ENCODE measurements at places on chromosomes 12 and 14.

DNA sequence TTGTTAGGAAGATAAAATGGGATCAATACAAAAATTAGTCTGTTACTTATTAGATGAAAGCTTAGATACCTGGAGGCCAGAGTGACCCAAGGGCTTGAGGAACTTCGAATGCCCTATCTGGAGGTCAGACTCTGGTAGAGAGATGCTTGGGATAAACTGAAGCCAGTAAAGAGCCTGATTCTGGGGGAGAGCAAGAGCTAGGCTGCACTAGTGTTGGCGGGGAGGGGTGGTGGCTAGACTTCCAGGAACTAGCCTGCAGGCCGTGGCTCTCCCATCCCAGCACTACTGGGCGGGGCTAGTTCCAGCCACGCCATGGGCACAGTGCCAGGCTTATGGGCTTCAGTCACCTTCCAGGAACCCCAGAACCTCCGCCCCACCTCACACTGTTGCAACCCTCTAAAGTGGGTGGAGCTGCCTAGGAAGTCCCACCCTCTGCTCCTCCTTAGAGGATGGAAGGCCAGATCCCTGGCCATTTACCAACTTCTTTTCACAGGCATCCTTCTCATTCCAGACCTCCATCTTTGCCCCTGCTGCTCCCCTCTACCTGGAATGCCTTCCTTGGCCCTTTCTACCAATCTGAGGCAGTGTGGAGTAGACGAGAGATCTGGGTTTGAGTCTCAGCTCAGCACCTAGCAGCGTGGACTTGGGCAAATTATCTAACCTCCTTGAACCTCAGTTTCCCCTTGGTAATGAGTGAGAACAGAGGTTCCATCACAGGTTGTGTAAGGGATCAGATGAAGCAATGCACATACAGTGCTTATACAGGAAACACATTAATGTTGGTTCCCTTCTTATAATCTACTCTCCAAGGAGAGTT is 6.3 kb upstream of the NFE2 start:
- no peak for DNase-seq

GRCh38 chr14:81797315-81797714 is 263.7 kb upstream of the SEL1L start:
- DNase-seq = no peak

- no peak for DNase-seq
These were observed 11.5 kb upstream of the TDRD9 start for GRCh38 chr14:103916636-103917262.

GRCh38 chr14:55715889-55716288 is 135.9 kb downstream of the KTN1 start:
- peak; percentile 77 for DNase-seq

- no peak for DNase-seq
These were observed 90.9 kb upstream of the MDM1 start for GRCh38 chr12:68422956-68423574.

- DNase-seq = no peak
These were observed 604 bp upstream of the ARHGEF25 start for GRCh38 chr12:57610554-57611107.

GRCh38 chr14:100567877-100568163 is 19.4 kb downstream of the BEGAIN start:
- DNase-seq = no peak

DNA sequence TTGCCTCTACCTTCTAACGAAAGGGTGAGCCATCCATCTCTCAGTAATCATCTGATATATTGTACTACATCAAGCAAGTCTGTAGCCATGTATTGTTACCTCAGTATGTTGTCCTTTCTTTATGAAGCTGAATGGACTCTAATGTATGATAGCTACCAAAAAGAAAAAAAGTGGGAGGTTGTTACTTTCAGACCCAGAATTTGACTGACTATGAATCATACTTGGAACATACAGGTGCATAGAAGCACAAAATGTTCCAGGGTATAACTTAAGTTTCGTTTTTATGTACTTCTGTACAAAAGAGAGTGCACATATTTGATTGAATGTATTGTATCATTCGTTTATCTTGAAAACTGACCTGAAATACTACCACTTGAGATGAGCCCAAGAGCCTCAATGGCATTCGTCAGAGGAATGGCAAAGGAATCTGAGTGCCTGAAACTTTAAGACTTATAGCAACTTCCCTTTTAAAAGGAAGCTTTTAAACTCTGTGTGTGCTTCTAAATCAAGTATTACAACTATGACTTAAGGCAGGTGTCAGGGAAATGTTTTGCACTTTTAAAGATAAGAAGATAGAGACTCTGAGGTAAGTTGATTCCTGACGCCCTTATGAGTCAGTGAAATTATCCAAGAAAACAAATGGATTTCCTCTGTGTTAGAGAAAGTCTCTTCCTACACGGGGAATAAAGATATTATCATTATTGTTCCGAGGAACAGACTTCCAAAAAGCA is 951.5 kb downstream of the GALC start:
- no peak for DNase-seq

GRCh38 chr14:98297567-98297966 is 974.4 kb downstream of the BCL11B start:
- DNase-seq = no peak

GRCh38 chr14:34356264-34356654 is 105.8 kb downstream of the SPTSSA start:
- DNase-seq = no peak

GRCh38 chr14:24195186-24196070 is at the start of gene TM9SF1:
TM9SF1 (minus strand) TSS chr14:24195441; CDS start chr14:24195019, 422 bp downstream.
- peak; percentile 64 for DNase-seq

DNA sequence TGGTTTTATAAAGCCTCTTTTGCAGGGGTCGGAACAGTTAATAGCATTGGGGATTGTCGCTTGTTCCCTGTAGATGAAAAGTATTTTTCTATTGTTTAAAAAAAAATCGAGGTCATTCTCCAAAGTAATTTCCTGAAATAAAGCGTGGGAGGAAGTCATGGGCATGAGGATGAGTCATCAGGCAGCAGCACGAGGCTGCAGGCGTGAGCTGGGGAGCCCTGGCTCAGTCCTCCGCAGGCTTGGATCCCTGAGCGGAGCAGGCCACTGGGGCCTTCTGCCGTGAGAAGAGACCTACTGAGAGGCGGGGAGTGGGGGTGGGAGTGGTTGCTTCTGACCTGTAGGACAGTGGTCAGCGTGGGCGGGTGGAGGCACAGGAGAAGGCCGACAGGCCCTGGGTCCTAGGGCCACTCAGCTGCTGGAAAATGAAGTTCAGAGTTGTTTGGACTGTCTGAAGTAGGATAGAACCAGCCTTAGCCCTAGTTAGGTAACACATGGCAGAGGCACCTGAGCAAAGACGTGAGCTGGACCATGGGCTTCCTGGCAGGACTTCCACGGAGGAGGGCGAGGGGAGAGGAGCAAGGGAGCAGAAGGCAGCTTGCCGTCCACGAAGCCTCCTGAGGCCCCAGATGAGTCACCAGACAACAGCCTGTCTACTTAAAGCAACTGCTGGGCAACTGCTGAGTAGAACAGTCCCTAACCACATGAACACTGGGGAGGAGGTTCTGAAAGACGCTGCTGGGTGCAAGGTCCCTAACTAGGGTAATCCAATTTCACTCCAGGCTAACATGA is 21.1 kb upstream of the LGALS3 start:
- DNase-seq = peak; percentile 85

All from astrocyte of the cerebellum (primary cell).